ENCODE measurements at places on chromosomes 11 and 22. TPM values are rescaled to one million over a fixed set of nuclear protein-coding genes. Genes with fewer than 3 reads are reported as not detected.

Gene FAM111B
- total RNA-seq, result 13.2 TPM

GRCh38 chr22:48743601-48744282 lies 1083.9 kb downstream of the BRD1 start:
- H3K36me3 ChIP-seq, result no peaks in the 10 kb centered on the region
- H3K27ac ChIP-seq, result no peak overlapping the region
- peak; percentile 43 for DNase-seq
- no peaks in the 10 kb centered on the region for H3K27me3 ChIP-seq
- H3K4me1 ChIP-seq, result no peaks in the 10 kb centered on the region

Gene CST6
- total RNA-seq, result not detected

DNA sequence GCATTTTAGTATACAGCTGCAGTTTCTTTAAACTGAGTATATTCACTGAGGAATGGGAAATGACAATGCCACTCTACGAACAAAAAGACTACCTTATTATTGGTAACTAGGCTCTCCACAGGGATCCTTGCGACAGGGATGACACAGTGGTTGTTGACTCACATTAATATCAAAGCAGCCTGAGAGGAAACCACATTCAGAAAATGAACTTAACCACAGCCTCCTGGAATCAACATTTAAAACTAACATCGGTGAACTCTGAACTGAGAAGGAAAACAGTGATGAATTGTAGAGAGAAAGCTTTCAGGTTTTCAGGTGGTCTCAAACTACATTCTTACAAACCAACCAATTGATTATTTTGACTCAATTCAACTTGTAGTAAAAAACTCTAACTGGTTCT lies 90.3 kb upstream of the MTMR2 start:
- no peak overlapping the region for H3K27ac ChIP-seq
- no peaks in the 10 kb centered on the region for H3K27me3 ChIP-seq
- no peak for DNase-seq
- H3K36me3 ChIP-seq, result no peaks in the 10 kb centered on the region
- H3K4me3 ChIP-seq, result no peak overlapping the region

DNA sequence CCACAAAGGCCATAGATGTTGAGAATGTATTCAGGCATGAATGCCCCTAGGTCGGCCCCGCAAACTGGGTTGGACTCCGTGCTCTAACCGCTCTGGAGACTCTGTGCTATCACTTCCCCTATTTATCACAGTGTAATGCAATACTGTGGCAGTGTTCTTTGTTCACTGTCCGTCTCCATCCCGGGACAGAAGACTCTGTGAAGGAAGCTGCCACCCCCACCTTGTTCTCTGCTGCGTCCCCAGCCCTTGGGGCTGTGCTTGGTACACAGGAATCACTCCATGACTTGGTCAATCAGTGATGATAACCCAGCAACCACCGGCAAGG lies 57.6 kb downstream of the TSPAN18 start:
- peaks cover 14% of the 10 kb centered on the region for H3K36me3 ChIP-seq
- H3K27ac ChIP-seq, result peak overlapping the region; percentile 27
- H3K27me3 ChIP-seq, result no peaks in the 10 kb centered on the region
- DNase-seq, result no peak
- peak overlapping the region; percentile 46 for H3K4me3 ChIP-seq

GRCh38 chr22:17260950-17261349 lies 41.7 kb upstream of the ADA2 start:
- peaks cover 63% of the 10 kb centered on the region for H3K4me1 ChIP-seq
- no peaks in the 10 kb centered on the region for H3K36me3 ChIP-seq
- no peaks in the 10 kb centered on the region for H3K27me3 ChIP-seq

GRCh38 chr11:67116758-67117105 lies 2.3 kb upstream of the KDM2A start:
- peaks cover 13% of the 10 kb centered on the region for H3K4me1 ChIP-seq
- peak overlapping the region; percentile 33 for H3K4me3 ChIP-seq
- no peaks in the 10 kb centered on the region for H3K36me3 ChIP-seq
- H3K27ac ChIP-seq, result peak overlapping the region; percentile 93

Gene B4GALNT4
- total RNA-seq, result 185 TPM

Gene DDX6
- 183 TPM for total RNA-seq

DNA sequence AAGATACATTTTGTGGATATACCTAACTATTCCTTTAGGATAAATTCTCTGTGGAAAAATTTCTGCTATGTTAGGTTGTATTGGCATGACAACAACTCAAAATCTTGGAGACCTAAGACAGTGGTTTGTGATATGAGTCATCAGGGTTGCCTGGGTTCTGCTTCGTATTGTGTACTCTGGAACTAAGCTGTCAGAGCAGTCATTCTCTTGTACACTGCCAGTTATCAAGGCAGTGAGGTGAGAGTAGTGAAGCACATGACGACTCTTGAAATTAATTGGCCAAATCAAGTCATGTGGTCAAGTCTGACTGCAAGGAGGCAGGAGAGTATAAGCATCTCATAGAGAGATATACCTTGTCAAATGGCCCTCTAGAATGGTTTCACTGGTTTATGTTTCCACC lies 104.4 kb downstream of the FANCF start:
- no peaks in the 10 kb centered on the region for H3K36me3 ChIP-seq
- no peak overlapping the region for H3K27ac ChIP-seq

Gene NCF4
- total RNA-seq, result not detected

GRCh38 chr11:73160005-73160760 lies 18.1 kb upstream of the FCHSD2 start:
- no peaks in the 10 kb centered on the region for H3K27me3 ChIP-seq
- peaks cover 27% of the 10 kb centered on the region for H3K4me1 ChIP-seq
- H3K4me3 ChIP-seq, result no peak overlapping the region
- no peaks in the 10 kb centered on the region for H3K36me3 ChIP-seq
- no peak overlapping the region for H3K27ac ChIP-seq

DNA sequence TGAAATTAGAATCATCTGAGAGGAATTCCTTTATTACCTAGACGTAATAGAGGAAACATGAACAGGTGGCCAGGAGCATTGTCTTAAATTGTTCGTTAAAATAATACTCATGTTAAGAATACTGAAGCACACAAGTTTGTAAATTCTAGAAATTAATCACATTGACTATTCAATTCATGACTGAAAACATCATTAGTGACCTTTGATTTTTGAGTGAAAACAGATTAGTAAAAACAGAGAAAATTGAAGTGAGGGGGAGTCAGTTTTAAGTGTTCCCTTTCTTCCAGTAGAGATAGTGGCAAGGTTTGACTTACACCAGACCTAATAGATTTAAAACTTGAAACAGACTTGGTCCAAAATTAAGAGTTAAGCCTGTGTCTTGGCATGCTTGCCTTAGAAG lies 1.4 kb downstream of the ZFP91 start:
- H3K27ac ChIP-seq, result peak overlapping the region; percentile 100
- H3K4me3 ChIP-seq, result peak overlapping the region; percentile 97
- H3K36me3 ChIP-seq, result no peaks in the 10 kb centered on the region
- H3K27me3 ChIP-seq, result no peaks in the 10 kb centered on the region
- DNase-seq, result no peak
- peaks cover 16% of the 10 kb centered on the region for H3K4me1 ChIP-seq

- no peak for DNase-seq
- no peaks in the 10 kb centered on the region for H3K27me3 ChIP-seq
- peaks cover 17% of the 10 kb centered on the region for H3K4me1 ChIP-seq
- H3K36me3 ChIP-seq, result peaks cover 3% of the 10 kb centered on the region
Observed at GRCh38 chr11:103491777-103492176, 382.6 kb downstream of the DYNC2H1 start.

DNA sequence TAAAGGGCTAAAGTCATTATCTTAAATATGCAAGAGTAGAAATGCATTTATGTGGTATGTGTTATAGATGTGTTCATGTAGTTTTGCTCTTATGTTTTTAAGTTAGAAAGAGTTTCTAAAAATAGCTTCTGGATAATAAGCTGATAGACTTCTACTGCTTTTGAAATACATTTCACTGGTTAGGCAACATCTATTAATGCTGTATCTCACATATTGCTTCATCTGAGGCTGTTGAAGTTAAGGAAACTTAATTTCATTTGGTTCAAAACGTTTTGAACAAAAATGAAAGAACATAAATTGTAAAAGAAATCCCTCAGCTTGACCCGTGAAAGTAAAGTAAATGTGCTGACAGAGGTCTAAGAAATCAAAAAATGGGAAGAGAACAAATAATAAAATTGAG lies 164.0 kb upstream of the CTSC start:
- H3K4me1 ChIP-seq, result no peaks in the 10 kb centered on the region
- DNase-seq, result no peak
- H3K4me3 ChIP-seq, result no peak overlapping the region
- H3K27me3 ChIP-seq, result peaks cover 12% of the 10 kb centered on the region
- no peaks in the 10 kb centered on the region for H3K36me3 ChIP-seq

DNA sequence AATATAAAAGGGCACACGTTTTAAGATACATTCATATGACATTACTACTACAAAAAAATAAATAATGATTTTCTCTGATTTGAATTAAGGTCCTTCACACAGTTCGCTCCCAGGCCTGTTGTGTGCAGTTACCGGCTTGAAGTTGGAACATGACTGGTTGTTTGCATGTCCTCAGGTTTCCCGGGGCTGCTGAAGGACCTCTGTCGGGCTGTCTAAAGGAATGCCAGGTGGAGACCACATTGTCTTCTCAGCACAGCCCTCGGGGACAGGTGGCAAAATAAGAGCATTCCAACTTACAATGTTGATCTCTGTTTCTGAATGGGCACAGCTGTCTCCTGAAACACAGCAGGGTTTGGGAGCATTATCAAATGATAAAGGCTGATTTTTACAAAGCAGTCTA lies 14.9 kb downstream of the VSIG10L2 start:
- DNase-seq, result no peak
- H3K27me3 ChIP-seq, result no peaks in the 10 kb centered on the region
- no peak overlapping the region for H3K27ac ChIP-seq
- peaks cover 44% of the 10 kb centered on the region for H3K36me3 ChIP-seq

Gene MS4A6E
- not detected for total RNA-seq

- peaks cover 3% of the 10 kb centered on the region for H3K36me3 ChIP-seq
- H3K4me3 ChIP-seq, result no peak overlapping the region
- no peak overlapping the region for H3K27ac ChIP-seq
Observed at GRCh38 chr11:114304065-114304464, 7.9 kb downstream of the NNMT start.

DNA sequence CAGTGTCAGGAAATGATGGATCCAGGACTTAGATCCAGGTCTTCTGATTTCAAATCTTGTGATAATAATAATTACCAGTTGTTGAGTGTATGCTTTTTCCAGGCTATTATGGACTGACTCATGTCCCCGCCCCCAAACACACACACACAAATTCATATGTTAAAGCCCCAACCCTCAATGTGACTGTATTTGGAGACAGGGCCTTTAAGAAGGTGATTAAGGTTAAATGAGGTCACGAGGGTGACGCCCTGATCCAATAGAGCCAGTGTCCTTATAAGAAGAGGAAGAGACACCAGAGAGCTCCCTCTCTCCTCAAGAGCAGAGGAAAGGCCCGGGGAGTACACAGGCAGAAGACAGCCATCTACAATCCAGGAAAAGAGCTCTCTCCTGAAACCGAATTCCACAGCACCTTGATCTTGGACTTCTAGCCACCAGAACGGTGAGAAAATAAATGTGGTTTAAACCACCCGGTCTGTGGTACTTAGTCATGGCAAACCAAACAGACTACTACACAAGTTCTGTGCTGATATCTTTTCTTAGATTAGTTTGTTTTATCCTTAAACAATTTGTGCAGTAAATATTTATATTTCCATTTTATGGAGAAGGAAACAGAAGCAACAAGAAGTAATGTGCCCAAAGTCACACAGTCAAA lies 8.2 kb downstream of the TMPRSS5 start:
- peaks cover 3% of the 10 kb centered on the region for H3K27me3 ChIP-seq
- no peak for DNase-seq
- H3K4me1 ChIP-seq, result no peaks in the 10 kb centered on the region
- no peak overlapping the region for H3K4me3 ChIP-seq

DNA sequence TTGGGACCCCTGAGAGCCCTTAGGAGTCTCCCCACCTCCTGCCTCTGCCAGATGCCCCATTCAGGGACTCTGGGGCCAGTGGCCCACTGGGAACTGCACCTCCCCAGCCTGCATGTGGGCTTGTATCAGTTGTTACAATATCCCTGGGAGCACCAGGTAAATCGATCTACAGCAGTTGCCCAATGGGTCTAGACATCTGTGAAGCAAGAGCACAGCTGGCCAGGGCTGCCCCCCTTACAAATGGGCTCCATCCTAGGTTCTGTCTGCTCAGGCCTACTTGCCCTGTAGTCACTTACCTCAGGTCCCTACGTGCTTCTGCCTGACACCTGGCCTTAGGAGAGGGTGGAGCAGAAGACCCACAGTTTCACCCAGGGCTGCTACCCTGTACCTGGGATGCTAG lies 62.7 kb downstream of the HIRA start:
- peaks cover 28% of the 10 kb centered on the region for H3K36me3 ChIP-seq
- no peaks in the 10 kb centered on the region for H3K4me1 ChIP-seq
- H3K27me3 ChIP-seq, result no peaks in the 10 kb centered on the region

DNA sequence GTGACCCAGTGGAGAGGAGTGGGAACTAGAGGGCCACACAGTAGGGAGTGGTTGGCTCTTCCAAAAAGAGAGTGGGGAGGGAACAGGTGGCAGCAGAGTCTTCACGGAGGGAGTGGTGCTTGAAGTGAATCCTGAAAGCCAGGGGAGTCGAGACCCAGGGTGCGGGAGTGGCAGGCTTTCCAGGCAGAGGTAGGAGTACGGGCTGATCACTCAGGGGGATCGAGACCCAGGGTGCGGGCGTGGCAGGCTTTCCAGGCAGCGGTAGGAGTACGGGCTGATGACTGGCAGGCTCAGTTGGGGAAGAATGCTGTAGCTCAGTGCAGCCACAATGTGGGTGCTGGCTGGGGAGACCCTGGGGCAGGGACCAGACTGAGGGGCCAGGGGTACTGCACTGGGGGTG lies 148.2 kb downstream of the TBC1D22A start:
- no peak overlapping the region for H3K27ac ChIP-seq
- DNase-seq, result no peak
- H3K4me3 ChIP-seq, result no peak overlapping the region

Gene GNAZ
- total RNA-seq, result 8.7 TPM

Gene F2
- total RNA-seq, result 12.1 TPM

GRCh38 chr11:88384004-88384668 lies 46.6 kb upstream of the CTSC start:
- H3K4me1 ChIP-seq, result no peaks in the 10 kb centered on the region
- H3K27ac ChIP-seq, result no peak overlapping the region
- no peaks in the 10 kb centered on the region for H3K27me3 ChIP-seq
- DNase-seq, result no peak

DNA sequence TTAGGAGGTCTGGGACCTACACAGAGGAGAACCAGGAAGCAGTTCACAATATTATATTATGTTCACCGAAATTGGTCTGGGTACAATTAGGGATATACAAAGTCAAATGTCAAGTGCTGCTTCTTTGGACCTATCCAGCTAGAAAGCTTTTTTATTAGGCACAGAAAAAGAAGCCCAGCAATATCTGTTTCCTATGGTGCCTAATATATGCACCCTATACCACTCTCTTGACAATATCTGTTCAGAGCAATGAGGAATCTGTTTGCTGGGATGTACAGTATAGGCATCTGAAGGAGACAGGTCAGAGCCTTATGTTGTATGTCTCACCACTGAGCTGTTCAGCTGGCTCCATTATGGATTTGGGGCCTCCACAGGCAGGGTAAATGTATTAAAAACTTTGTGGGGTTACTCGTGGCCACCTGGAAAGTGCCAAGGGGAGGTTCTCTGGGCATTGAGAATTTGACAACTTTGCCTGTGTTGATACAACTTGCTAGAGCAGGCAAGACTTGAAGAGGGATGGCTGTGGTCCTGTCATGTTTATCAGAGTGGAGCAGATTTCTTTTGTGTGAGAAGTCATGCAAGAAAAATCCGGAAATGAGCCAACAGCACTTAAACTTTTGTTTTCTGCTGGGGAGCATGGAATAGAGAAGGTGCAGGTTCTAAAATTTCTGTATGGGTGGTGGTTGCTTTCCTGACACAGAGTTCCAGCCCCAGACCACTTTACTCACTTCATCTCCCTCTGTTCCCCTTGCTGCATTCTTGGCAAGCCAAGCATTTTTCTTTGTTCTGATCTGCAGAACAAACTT lies 10.1 kb downstream of the STIM1 start:
- peak overlapping the region; percentile 71 for H3K27ac ChIP-seq
- H3K4me1 ChIP-seq, result peaks cover 36% of the 10 kb centered on the region
- no peak for DNase-seq
- peaks cover 9% of the 10 kb centered on the region for H3K36me3 ChIP-seq
- H3K27me3 ChIP-seq, result no peaks in the 10 kb centered on the region
- peak overlapping the region; percentile 21 for H3K4me3 ChIP-seq

Gene OR5AR1
- total RNA-seq, result not detected
